ENCODE measurements at places on chromosomes 4 and X.

DNA sequence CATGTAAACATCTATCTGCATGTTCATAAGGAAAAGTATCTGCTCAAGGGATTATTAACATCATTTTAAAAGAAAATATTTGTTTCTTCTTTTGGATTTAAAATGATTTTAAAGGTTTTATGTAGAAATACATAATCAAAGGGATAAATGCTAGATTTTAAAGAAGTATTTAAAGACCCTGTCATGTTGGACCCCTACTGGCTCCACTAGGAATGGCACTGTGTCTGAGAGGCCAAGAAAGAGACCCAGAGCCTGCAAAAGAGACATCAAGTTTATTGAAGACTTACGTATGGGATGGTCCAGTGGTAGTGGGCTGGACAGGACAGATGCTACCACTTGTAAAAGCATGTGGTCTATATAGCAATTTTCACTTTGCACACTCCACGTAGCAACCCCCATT, 78.7 kb upstream of the PCDH18 start:
- no peak for DNase-seq

DNA sequence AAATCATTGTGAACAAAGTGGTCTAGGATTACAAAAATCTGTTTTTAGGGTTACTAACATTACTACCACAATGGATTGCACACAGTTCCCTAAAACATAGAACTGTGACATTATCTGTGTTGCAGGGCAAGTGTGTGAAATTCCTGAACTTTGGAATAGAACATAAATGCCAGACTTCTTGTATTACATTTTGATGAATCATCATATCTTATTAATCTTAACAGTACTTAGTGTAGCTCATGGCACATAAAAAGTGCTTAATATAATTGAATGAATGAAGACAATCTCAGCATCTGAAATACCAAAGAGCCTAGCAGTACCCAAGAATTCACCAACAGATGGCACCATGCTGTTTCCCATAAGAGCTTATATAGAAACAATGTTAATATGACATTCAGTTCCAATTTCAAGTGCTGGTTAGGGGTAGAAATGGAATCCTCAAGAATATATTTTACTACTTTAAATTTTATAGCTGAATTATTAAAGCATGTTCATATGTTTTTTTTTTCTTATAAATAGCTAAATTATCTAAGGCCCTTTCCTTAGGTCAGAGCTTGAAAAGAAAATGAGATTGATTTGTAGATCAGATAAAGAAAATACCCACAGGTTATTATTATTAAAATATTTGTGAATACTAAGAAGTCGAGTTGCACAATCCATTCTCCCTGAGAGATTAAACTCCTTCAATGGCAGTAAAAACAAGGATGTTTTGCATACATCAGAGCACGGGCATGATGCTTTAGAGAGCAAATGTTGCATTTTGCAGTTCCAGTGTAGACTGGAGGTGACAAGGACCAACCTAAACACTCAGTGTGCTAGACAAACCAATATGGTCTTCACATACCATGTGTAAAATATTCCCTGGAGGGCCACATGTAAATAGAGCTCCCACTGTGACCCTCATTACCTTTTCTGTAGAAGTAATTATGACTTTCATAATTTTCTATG, 25.7 kb upstream of the SHISA3 start:
- peak; percentile 40 for DNase-seq

GRCh38 chr4:181536196-181536746, 706.9 kb upstream of the TENM3 start:
- no peak for DNase-seq

GRCh38 chrX:13774696-13775095, 40.1 kb downstream of the OFD1 start:
- no peak for DNase-seq

- no peak for DNase-seq
These were observed 60.8 kb upstream of the CT45A1 start for GRCh38 chrX:135652602-135653001.

DNA sequence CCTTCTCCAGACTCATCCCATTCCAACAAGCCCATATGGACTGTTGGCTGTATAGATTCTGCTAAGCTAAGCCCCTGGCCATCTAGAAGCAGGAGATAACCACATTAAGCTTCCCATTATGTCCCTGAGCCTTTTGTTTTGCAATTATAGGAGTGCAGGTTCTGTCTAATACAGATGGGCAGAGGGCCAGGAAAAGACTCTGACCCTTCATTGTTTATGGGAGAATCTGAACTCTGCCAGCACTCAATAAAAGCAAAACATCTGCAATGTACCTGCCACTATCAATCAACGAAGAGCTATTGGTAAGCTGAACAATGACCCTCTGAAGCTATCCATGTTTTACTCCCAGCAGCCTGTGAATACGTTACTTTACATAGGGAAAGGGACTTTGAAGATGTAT, 207.3 kb upstream of the CLNK start:
- no peak for DNase-seq

- DNase-seq, result no peak
These were observed 47.6 kb downstream of the POLA1 start for GRCh38 chrX:24741330-24741729.

GRCh38 chrX:18098763-18099162, 121.9 kb downstream of the BEND2 start:
- no peak for DNase-seq

DNA sequence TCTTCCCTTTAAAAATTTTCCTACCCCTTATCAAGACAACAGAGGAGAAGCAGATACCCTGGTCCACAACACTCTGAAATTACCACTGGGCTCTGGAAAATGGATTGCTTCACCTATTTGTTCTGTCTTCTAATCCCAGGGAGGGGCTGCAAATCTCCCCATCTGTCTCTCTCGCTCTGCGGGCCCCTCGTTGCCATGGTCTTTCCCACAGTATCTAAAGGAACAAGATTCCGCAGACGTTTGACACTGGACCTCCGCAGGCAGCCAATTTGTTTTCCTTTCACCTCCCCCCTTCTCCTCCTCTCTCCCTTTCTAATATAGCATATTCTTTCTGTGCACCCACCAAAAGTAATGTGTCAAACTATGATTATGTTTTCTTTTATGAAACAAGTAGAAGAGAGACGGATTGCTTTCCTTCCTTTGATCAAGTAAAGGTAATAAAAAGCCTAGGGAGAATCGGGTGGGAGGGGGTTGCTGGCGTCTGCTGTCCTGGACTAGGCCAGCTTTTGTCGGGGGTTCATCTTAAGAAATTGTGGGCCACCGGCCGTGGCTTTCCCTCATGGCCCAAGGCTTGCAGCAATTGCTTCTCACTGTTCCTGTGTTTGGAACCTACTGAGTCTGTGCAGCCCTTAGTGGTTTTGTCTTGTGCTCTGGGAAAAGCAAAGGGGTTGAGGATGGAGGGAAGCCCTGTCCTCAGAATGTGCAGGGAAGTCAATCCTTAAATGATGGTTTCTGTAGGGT, 81.0 kb downstream of the MGST2 start:
- DNase-seq, result no peak

GRCh38 chr4:107666134-107666533, 53.9 kb downstream of the PAPSS1 start:
- no peak for DNase-seq
